M059J (cell line): ENCODE measurements at places on chromosomes 3 and 15. TPM values are rescaled to one million over a fixed set of nuclear protein-coding genes. Genes with fewer than 3 reads are reported as not detected.
A peak's percentile ranks its signal among the peaks of the same experiment; 100 is the strongest.

Gene USP4
- total RNA-seq = 11.1 and 13.9 TPM in 2 replicates

Gene CADPS
- 0.84 TPM in 1 of 2 replicates, not detected in the other for total RNA-seq

Gene CLDN18
- total RNA-seq = not detected in 2 replicates

Gene GOLIM4
- total RNA-seq = 34.4 and 47.4 TPM in 2 replicates

Gene GPR160
- total RNA-seq = 3.4 and 10.2 TPM in 2 replicates

Gene HESX1
- 1.4 TPM in 1 of 2 replicates, not detected in the other for total RNA-seq

Gene MESP2
- 0.15 and 0.62 TPM in 2 replicates for total RNA-seq

Gene LMCD1
- total RNA-seq = 10.0 and 18.1 TPM in 2 replicates

Gene RETNLB
- total RNA-seq = not detected in 2 replicates

Gene ACKR2
- total RNA-seq = 0.02 TPM in 1 of 2 replicates, not detected in the other

- no peak for DNase-seq
These were observed 46.0 kb downstream of the SETD2 start for GRCh38 chr3:47117807-47118364.

DNA sequence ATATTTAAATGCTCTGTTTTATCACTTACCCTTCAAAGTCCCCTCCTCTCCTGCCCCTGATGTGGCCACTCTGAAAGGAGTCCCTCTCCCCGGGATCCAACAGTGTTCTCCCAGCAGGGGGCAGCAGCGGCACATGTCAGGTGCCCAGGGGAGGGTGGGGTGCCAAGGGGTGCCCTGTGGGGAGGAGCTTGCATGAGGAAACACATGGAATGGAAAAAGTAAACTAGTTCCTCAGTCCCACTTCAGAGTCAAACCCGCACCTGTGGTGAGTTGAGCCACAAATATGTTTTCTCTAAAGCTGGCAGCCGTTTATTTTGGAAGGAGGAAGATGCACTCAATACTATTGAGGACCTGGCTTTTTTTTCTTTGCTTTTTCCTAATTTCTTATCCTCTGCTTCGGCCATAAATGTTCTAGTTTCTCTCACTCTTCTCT is 30.1 kb upstream of the NRROS start:
- DNase-seq = peak; percentile 84

GRCh38 chr3:155308831-155309230 is 15.3 kb upstream of the STRIT1 start:
- peak; percentile 37 for DNase-seq

GRCh38 chr15:66986951-66987350 is 78.5 kb upstream of the SMAD3 start:
- DNase-seq = no peak

- DNase-seq = no peak
These were observed 39.3 kb downstream of the PTH1R start for GRCh38 chr3:46916799-46917198.

DNA sequence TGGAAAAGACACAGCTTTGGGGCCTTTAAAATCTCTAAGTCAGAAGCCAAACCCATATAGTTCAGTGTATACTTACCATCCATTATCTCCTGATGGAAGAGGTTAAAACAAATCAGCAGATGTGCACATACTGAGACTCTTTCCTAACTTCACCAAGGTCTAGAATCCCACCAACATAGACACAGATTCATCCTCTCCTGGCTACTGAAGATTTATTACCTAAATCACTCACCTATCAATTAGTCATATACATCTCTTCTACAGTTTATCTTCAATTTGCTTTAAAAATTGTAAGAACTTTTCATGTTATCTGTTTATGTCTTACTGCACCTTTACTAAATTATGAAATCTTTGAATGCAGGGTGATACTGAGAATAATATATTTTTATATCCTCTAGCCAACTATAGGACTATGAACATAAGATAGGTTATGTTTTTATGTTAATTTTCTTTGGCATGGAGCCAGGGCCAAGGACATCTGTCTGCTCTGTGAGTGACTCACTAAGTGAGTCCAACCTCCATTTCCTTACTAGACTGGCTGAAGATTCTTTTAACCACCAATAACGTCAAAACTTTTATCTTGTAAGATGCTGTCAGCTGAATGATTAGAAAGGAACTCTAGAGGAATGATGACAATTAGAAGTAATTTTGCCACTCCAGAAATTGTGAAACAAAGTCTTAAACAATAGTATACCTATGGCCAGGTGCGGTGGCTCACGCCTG is 397.6 kb downstream of the FOXP1 start:
- peak; percentile 28 for DNase-seq

DNA sequence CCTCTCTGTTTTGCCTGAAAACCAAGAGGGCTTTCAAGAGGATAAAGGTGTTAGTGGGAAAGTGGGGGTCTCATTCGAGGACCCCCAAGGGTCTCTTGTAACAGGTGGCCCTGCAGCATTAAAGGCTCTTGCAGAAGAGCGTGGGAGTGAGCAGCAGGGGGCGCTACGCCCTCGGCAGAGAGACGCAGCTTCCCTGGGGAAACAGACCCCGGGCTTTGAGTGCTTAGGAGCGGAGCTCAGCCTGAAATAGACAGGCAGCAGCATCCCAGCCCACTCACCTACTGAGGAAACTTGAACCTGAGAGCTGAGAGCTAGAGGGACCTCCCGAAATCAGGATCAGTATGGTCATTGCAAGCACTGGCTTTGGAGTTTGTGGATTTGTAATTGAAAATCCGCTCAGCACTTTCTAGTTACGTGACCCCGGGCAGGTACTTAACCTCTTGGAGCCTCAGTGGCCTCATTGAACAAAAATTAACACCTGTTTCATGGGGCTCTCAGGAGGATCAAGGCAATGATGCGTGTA is 25.7 kb downstream of the RPLP1 start:
- DNase-seq = peak; percentile 32

DNA sequence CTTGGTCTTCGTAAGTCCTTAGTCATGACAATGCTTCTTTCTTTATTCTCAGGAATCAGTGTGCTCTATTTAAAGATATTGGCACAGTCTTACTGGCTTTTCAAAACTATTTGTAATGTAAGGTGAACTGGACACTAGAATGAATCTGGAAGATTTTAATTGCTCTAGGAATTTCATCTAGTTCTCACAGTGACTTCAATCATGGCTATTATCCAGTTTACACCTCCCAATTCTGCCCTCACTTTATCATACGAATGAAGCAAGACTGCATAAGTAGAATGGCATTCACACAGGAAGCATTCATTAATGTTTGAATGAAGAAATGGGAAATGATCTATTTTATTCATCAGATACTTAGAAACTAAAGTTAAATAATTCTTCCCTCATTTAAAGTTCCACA is 26.7 kb upstream of the DRD3 start:
- no peak for DNase-seq

- DNase-seq = no peak
These were observed 54.2 kb downstream of the MEIS2 start for GRCh38 chr15:37045859-37046740.

DNA sequence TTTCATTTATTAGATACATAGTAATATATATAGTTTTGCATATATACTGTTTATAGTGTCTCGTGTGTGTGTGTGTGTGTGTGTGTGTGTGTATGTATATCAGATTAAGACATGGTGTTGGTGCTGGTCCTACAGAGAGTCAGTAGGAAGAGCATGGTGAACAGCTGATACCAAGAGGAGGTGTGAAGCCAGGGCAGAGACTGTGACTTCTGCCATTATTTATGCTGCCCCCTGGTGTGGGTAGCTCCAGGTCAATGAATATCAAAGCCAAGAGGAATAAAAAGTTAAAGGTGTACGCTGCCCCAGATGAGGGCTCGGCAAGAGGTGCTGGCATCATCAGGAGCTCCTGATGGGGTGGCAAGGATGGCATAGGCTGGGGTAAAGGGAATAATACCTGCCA is 299.5 kb upstream of the RASGRP1 start:
- no peak for DNase-seq

GRCh38 chr15:35141743-35142471 is 56.8 kb upstream of the NANOGP8 start:
- peak; percentile 79 for DNase-seq

DNA sequence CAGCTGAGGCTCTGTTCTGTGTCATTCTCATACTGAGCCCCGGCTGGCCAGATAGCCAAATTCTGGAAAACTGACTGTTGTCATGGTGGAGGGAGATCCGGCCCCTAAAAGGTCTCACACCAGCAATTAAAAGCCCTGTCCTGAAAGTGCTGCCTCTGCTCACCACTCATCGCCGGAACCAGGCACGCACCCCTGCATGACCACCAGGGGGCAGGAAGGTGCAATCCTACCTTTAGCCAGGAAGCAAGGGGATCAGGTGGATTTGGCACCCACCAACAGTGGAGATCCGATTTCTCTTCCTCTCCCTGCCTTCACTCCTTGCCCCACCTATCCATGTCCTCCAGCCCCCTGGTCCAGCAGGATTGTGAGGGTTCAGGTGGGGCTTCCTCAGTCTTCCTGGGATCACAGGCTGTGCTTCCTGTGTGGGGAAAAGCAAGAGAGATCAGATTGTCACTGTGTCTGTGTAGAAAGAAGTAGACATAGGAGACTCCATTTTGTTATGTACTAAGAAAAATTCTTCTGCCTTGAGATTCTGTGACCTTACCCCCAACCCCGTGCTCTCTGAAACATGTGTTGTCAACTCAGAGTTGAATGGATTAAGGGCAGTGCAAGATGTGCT is 16.1 kb upstream of the CACNA2D2 start:
- peak; percentile 38 for DNase-seq

DNA sequence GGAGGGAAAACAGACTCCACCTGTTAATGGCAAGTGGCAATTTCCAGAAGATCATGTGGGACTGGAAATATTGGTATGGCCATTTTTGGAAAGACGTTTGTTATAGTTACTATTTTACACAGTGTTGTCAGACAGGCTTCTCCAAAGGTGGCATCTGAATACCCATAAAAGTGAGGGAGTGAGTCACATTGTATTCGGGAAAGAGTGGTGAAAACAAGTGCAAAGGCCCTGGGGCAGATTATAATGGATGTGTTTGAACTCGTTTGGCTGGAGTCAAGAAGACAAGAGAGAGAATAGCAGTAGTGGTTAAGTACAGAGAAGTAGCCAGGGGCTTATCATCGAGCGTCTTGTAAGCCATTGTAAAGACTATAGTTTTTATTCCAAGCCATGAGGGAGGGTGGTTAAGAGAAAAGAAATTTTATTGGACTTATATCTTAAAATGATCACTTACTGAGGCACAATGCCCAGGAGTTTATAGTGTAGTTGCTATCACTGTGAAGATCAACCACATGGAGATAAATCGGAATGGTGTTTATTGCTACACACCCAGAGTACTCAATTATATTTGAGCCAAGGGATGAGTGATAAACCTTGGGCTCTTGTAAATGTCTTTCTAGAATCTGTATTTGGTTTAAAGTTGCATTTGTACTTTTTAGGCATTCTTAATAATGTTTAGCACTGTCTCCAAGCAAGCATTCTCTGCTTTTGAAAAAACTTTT is 212.8 kb upstream of the KBTBD8 start:
- no peak for DNase-seq

- no peak for DNase-seq
These were observed 22.0 kb upstream of the ARPP21 start for GRCh38 chr3:35617370-35617769.

DNA sequence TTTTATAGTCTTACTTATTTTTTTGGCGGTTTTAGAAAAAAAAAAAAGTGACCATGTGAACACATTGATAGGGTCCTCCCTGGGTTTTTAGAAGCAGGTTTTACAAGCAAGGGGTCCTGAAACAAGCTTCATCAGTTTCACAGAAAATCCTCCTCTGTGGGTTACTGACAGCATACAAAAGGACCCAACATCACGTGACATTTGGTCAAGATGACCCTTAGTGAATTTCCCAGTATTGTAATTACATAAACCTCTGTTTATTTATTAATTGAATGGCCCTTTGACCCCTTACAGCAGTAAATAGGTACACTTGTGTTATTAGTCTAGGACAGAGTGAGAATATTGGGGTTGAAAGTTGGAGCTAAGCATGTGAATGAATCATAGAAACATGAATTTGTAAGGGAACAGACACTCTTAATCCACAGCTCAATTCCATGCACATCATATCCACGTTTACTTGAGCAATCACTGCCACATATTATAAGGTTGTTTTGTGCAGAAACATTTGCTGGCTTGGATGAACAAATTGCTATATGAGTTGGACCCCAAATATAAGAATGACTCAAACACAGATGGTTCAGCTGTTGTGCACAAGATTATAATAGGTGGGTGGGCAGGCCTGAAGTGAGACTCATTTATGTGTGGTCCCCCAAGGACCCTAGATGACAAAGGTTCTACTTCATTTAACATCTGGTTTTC is 137.5 kb downstream of the ZNF385D start:
- DNase-seq = no peak

- DNase-seq = no peak
These were observed 569 bp downstream of the HIGD2B start for GRCh38 chr15:72685301-72685924.

GRCh38 chr15:62046078-62046743 is 14.0 kb downstream of the VPS13C start:
- no peak for DNase-seq

GRCh38 chr3:127165036-127165435 is 27.9 kb upstream of the PRR23E start:
- no peak for DNase-seq

GRCh38 chr3:38717355-38718240 is 68.1 kb upstream of the SCN5A start:
- DNase-seq = no peak

DNA sequence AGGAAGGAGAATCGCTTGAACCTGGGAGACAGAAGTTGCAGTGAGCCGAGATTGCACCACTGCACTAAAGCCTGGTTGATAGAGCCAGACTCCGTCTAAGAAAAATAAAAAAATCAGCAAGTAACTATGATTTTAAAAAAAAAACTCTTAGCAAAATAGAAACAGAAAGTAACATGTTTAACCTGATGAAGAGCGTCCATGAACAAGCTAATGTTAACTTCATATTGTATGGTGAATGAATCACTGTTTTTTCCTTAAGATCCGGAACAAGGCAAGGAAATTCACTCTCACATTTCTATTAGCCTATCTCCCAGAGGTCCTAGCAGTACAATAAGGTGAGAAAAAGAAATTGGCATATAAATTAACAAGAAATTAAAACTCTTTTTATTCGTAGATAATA is 69.0 kb downstream of the RFX7 start:
- DNase-seq = no peak

GRCh38 chr3:65385805-65386204 is 652.9 kb downstream of the MAGI1 start:
- no peak for DNase-seq

- DNase-seq = peak; percentile 89
These were observed 31.9 kb downstream of the SLMAP start for GRCh38 chr3:57787867-57788623.
